ENCODE measurements at places on chromosomes 3 and 15.

DNA sequence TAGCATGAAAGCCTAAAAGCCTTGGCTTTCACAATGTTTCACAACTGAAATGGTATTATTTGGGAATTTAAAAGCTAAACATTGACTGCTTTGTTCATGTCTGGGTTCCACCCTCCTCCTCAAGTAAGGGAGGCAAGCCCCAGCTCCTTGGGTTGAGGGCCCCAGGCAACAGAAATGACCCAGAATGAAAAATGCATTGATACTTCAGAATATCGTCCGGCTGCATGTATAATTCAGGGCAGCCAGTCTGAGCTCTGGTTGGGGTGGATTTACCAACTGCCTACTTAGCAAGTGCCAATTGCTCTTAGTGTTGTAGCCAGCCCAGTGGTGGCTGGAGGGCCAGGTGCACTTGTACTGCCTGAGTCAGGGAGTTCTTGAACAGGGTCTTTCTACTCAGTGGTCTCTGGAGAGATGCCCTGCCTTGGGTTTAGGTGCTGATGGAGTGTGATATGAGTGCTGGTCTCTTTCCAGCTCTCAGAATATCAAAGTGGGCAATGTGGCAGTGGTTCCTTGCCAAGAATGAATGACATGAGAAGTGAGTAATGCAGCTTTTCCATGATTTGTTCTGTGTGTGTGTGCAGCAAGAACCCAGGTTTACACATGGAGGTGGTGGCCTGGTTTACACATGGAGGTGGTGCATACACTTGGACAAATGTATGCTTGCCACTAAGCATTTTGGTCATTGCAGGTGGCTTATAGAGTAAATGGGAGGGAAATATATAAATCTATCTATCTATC lies 40.9 kb upstream of the ADAMTSL3 start:
- no peak for DNase-seq

DNA sequence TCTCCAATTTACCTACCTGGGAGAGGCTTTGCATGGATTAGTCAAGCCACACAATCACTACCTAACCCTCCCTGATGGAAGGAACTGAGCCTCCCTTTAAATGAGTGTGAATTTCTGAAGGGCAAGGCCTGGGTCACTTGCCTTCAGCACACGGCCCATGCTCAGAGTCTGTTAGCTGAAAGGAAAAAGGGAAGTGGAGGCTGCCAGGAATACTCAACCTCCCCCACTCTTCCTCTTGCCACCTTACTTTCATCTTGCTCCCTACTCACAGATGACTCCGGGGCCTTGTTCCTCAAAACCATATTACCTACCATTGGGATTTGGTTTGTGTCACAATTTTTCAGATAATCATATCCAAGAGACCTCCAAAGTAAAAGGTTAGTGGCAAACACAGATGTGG lies 220.0 kb downstream of the ABHD5 start:
- DNase-seq = no peak

- DNase-seq = no peak
Measured at GRCh38 chr3:190209533-190209932, 88.8 kb upstream of the P3H2 start.

DNA sequence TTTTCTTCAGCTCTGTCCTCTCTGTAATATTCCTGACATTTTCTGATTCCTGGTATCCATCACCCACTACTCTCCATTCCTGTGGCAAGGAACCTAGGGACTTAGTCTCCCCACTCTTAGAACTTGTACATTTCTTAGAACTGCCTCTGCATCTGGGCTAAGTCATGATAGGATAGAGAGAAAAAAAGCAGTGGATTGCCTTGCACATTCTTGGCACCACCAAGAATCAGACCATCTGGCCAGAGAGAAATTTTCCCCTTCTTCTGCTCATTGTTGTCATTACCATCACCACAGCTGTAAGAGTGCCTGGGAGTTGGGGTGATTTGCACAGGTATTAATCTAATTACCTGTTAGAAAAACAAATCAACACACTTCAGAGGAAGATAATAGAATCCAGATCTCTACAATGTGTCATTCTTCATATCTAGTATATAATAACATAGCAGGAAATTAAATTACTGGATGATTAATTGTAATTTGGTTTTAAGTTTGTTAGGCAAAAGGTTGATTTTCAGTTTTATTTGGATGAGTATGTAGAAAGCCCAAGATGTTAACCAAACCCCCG lies 264.8 kb upstream of the ZPLD1 start:
- DNase-seq = no peak

DNA sequence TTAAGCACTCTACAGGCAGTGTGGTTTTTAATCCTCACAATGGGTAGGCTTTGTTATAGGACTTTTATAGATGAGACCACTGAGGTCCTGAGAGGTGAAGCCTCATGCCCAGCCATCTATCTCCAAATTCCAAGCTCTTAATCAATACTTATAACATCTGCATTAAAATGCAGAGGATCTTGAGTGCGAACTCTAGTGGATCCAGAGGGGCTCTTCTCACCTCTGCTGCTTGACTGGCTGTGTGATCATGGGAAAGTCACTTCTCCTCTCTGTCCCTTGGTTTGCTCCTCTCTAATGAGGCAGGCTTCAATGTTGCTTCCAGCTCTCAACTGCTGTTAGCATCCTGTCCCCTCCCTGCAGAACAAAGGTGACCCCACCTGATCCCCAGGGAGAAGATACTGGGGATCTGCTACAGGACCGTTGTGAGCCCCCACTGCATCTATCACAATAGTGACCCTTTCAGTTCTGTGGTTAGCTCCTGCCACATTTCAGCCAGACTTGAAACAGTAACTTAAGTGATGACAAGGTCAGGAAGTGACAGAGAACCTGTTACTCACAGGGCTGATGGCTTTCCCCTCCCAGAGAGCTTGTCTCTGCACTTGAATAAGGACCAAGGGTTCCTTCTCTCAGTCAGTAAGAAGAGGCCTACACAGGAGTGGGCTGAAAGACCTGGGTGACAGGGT lies 1.3 kb downstream of the SLC27A2 start:
- DNase-seq = no peak

GRCh38 chr15:72339777-72340177 lies 19.8 kb upstream of the CELF6 start:
- DNase-seq = no peak

DNA sequence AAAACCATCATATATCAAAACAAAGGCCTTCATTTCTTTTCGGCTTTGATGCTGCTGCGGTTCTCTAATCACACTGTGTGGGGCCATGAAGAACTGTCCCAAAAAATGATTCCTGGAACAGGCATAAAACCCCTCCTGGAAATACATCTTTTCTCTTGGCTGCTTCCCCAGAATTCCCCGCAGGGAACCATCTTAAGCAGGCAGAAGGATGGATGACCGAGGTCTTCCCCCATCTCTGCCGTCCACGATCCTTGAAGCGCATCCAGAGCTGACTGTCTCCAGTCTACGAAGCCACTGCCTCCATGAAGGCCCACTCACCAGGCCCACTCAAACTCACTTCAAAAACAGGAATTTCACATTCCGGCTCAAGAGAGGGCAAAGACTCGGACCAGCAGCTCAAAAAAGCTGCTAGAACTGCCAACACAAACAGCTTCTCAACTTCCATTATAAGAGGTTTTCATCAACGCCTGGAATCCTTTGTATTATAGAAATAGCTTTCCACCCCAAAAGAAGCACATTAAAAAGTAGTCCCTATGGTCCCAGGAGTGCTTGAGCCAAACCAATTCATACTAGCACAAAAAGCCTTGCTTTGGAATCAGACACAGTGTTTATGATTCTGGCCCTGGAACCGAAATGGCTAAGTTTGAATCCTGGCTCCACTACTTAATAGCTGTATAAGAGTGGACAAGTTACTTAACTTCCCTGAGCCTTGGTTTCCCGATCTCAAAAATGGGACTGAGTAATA lies 487.5 kb upstream of the WNT5A start:
- no peak for DNase-seq

- no peak for DNase-seq
Measured at GRCh38 chr15:88695101-88695500, 56.3 kb downstream of the ISG20 start.

DNA sequence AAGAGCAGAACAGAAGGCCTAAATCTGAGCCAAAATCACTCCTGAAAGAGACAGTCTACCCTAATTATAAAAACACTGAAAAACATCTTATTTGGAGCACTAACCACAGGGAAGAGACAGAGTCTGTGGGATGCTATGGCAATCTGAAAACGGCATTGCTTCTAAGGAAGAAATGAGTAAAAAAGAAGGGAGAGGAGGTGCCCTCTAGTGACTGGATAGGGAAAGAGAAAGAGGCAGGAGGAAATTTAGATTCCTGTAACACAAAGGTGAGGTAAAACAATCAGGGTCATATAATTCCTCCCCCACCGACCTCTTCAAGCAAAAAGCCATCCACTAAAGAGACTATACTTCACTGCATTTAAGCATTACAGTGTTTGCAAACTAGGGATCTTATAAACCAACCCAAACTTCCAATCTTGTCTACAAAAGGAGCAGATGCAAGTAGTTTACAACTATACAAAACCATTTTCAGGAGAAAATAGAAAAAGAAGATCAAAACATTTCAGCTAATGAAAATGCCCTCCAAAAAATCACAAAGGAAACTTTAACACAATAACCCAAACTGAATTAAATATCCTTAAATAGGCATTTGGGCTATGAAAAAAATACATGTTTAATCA lies 32.6 kb downstream of the HACD2 start:
- DNase-seq = no peak

DNA sequence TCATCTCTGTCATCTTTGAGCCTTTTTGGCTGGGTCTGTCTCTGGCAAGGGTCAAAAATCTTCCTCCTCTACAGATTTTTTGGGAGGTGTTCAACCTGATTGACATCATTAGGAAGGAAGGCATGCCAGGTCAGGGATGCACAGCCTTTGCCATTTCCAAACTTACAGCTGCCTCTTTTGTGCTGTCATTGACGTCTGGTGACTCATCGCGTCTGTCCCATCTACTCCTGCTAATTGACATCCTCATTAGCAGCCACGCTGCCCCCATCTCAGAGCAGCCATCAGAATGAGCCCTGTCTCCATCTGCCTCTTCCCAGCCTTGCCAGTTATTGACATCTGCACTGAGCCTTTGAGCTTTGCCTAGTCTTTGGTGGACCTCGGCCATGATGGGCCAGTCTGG lies 53.0 kb downstream of the PDIA5 start:
- no peak for DNase-seq

- DNase-seq = no peak
Measured at GRCh38 chr3:153026026-153026425, 136.0 kb upstream of the RAP2B start.

GRCh38 chr3:52435246-52436101 lies 9.4 kb downstream of the SEMA3G start:
- DNase-seq = no peak

GRCh38 chr3:102026656-102027055 lies 177.3 kb downstream of the NFKBIZ start:
- DNase-seq = no peak

DNA sequence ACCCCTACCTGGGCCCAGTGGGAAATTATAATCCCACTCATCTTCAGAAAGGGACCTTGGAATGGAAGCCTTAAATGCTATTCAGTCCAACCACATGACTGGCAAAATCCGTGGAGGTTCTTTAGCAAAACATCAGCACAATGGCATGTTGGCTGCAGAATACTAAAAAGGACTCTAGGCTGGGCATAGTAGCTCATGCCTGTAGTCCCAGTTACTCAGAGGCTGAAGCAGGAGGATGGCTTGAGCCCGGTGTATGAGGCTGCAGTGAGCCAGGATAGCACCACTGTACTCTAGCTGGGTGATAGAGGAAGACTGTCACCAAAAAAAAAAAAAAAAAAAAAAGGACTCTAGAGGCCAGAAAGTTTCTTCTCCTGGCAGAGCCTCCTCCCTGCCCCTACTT lies 60.6 kb upstream of the RYK start:
- no peak for DNase-seq

DNA sequence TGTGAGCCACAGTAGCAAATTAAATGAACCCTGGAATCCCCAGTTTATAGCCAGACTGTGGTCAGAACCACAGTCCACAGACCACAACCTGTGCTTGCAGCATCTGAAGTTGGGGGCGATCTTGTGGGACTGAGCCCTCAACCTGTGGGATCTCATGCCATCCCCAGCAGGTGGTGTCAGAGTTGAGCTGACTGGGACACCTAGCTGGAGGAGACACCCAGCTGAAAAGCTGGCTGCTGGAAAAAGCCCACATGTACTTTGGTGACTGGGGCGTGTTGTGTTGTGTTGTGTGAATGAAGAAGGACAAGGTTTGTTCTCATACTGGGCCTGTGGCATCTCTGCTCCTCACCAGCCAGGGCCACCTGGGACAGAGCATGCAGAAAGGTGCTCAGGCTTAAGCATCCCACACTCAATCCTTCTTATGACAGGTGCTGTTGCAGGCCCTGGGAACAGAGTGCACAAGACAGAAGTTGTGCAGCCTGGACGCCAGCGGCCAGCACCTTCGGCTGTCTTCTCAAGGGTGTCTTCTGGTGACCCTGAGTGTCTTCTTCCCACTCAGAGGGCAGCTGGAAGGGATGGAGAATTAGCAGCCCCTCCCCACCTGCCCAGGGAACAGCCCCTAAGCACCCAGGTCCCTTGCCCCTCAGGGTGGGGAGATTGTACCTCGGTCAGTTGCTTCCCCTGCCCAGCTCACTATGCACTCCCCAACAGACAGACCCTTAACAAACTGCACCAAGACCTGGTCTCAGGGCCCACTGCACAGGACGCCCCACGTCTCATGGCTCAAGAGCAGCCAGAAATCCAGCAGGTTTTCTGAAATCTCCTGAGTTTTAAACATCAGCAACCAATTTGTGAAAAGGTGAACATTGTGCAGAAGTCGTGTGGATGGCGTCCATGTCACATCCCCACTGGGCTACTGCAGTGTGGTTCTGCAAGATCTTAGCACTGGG lies 2.2 kb upstream of the UROC1 start:
- no peak for DNase-seq

DNA sequence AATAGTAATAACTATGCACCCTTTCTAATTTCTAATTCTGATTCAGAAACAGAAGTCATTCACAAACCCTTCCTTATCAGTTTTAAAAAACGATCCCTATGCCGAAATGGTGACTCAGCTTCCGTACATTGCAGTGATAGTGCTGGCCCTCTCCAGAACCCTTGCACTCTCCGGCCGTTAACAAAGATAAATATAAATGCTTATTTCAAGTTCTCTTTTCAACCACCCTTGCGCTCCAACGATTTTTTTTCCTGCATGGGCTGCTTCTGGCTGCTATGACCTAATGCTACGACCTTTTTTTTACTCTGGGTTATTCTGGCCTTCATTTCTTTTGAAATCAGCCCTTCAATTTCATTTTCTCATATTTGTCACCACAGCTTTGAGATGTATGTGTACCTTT lies 646.2 kb downstream of the NTRK3 start:
- no peak for DNase-seq

DNA sequence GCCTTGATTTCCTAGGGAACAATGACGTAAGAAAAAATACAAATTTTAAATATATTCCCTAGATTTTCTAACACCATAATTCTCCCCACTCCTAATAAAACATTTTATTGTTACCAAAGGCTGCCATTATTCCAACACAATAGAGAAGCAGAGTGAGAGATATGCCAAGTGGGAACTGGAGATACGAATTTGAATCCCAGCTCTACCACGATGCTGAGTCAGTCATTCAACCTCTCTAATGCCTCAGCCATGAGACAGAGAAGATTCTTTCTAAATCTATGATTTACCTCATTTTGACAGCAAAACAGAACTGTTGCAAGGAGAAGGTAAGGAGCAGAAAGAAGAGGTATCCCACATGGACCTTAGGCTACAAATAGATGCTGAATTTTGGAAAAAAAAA lies 112.5 kb downstream of the IGF2BP2 start:
- DNase-seq = no peak

GRCh38 chr3:16456784-16457415 lies 56.6 kb downstream of the RFTN1 start:
- DNase-seq = no peak

- no peak for DNase-seq
Measured at GRCh38 chr3:189361103-189361835, 189.5 kb downstream of the TPRG1 start.

Measured in NCI-H1436 treated with DMSO at 0.1 percent for 48 hours (cell line).